Glutamatergic neuron (in vitro differentiated cells): ENCODE measurements at places on chromosomes 2 and 18. TPM values are rescaled to one million over a fixed set of nuclear protein-coding genes. Genes with fewer than 3 reads are reported as not detected.

GRCh38 chr2:137049518-137049917 lies 284.2 kb downstream of the THSD7B start:
- DNase-seq, result no peak

The CTIF gene
- 137 TPM for total RNA-seq

DNA sequence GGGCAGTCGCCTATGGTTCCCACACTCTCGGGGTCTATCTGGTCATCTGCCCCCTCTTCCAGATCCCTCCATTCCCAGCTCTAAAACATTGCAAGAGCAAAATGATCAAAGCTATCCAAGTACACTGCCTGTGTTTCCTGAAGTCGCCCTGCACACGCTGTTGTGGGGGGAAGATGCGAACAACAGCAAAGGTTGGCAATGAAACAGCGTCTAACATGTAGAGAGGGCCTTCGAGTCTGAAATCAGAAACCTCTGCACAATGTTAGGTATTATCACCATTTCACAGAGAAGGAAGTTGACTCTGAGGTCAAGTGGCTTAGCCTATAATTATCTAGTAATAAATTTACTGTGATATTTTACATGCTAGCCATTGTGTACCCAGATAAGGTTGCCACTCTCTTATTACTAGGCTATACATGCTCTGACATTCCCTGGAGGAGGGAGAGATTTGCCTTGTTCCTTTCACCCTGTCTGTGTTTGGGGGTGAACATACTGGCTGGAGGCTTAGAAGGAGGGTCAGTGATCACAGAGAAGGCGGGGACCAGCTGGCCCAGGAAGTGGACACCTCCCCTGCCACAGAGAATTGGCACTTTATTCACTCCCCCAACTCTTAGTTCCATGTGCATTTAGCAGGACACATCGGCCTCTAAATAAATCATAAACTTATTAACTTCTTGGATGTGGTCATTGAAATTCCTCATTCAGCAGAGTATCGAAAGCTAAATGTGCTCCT lies 36.8 kb downstream of the KCTD1 start:
- DNase-seq, result no peak

DNA sequence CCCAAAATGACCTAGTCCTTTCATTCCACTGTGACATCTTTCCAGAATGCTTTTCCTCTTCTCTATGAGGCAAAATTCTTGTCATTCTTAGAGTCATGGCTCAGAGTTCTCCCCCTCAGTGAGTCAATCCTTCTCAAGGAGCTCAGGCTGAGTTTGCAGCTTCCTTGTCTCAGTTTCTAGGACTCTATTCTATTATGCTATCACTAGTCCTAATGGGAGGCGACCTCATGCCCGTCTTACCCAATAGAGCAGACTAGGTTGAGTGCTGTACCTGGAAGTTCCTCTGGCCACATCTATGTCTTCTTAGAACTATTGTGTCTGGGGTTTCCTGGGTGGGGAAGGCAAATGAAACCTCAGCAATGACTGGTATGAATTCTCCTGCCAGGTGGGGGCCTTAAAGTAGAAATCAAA lies 51.5 kb downstream of the HAUS1 start:
- no peak for DNase-seq

DNA sequence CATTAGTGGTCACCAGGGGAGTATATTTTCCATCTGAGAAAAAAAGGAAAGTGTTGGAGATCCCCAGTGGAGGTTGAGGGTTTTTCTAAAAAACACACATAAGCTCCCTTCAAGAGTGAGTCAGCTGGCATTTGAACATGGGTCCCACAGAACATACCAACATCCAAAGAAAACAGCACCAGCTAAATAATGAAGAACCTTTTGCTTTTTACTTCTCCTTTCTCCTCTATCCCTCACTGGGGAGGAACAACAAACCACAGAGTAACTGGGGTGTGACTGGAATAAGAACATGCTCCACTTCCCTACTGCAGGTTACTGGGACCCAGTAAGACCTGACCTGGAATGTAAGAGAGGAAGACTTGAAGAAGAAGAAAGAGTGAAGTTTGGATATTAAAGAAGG lies 56.5 kb upstream of the RAPH1 start:
- DNase-seq, result no peak

GRCh38 chr2:188529710-188530109 lies 238.0 kb downstream of the GULP1 start:
- no peak for DNase-seq

- no peak for DNase-seq
Observed at GRCh38 chr2:24883946-24884345, 36.1 kb downstream of the ADCY3 start.

The PPIL3 gene
- 44.9 TPM for total RNA-seq

The CPS1 gene
- total RNA-seq, result 31.1 TPM

DNA sequence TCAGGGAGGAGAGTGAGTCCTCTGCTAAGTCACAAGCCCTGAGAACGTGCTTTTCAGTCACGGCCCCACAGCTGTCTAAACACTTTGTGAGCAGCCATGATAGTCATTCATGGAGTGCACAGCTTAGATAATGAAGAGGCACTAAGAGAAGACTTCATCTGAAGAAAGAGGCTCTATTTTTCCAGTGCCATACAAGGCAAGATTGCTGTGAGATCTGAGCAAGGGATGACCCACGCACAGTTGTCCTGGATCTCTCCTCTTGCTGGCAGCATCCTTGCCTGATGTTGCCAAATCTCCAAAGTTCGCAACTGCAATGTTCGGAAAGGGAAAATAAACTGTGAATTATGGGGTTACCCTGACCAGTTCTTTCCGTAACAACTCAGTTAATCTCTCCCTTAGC lies 418.7 kb downstream of the MEIS1 start:
- no peak for DNase-seq

The CD207 gene
- total RNA-seq, result 0.51 TPM

GRCh38 chr2:215299337-215299859 lies 12.5 kb upstream of the ATIC start:
- DNase-seq, result no peak

GRCh38 chr18:50396005-50396660 lies 21.3 kb downstream of the SKA1 start:
- DNase-seq, result no peak

DNA sequence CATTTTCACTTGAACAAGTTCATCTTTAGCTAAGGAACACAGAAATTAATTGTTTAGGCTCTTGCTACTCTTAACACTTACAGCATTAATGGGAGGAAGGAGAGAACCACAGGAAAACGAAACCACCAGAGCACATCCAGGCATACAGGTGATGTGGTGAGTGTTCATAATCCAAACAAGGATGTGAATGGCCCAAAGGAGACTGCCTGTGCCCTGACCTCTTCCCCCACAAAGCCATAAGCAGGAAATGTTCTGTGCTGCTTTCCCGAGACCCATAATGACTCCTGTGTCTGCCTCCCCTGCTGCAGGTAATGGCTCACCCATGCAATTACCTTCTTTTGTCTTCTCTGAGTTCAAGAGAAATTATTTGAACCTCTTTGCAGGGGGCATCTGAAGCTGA lies 295.9 kb upstream of the LINC00305 start:
- DNase-seq, result no peak

- no peak for DNase-seq
Observed at GRCh38 chr18:46466234-46467160, 190.5 kb downstream of the LOXHD1 start.

The CREG2 gene
- total RNA-seq, result 1.3 TPM

GRCh38 chr18:44889111-44889510 lies 208.4 kb downstream of the SETBP1 start:
- no peak for DNase-seq

The CCDC74A gene
- 0.54 TPM for total RNA-seq

The CXCR1 gene
- not detected for total RNA-seq

The TRIM43 gene
- total RNA-seq, result 2.3 TPM

GRCh38 chr18:62105376-62105775 lies 81.5 kb downstream of the PIGN start:
- DNase-seq, result no peak

The ZNF396 gene
- total RNA-seq, result 2.1 TPM

The RTP5 gene
- total RNA-seq, result not detected

GRCh38 chr2:96934182-96934495 lies 52.2 kb downstream of the FAM178B start:
- no peak for DNase-seq

DNA sequence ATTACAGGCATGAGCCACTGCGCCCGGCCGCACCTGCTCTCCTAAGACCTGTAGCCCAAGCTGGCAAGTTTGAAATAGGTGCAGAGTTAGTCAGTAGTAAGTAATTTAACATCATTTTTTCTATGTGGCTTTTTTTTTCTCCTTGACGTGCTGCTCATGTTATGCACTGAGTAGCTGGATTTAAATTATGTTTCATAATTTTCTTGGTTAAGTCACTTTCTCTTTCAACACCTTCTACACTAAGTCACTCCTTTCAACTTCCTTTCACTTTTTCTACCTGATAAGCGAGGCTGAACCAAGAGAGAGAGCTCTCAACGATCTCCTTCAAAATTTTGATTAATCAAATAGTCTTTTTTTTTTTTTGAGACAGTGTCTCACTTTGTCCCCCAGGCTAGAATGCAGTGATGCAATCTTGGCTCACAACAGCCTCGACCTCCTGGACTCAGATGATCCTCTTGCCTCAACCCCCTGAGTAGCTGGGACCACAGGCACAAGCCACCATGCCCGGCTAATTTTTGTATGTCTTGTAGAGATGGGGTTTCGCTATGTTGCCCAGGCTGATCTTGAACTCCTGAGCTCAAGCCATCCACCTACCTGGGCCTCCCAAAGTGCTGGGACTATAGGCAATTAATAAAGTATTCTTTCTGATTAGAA lies 13.1 kb downstream of the CASP8 start:
- no peak for DNase-seq

- no peak for DNase-seq
Observed at GRCh38 chr2:229920011-229920641, 1.7 kb downstream of the TRIP12 start.

The CCDC102B gene
- total RNA-seq, result 8.1 TPM

GRCh38 chr18:57063601-57064103 lies 83.2 kb upstream of the BOD1L2 start:
- DNase-seq, result no peak

DNA sequence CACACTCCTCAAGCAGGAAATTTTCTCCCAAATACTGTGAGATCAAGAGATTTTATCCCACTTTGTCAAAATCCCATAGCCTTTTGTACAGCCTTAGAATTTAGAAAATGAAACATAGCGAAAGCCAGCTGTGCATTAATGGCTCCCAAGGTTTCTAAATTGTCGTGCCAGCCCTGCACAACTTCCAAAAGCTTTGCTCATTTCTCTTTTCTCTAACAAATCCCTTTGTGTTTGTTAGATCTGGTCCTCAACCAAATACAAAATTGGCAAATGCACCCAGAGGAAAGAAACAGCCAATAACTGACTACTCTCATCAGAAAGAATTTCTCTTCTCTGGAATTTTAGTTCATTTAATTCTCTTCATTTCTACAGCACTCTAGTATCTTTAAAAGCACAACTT lies 361.1 kb downstream of the INSIG2 start:
- no peak for DNase-seq

The CDH19 gene
- total RNA-seq, result not detected

- no peak for DNase-seq
Observed at GRCh38 chr2:78065366-78065765, 543.2 kb upstream of the LRRTM4 start.

The MITD1 gene
- total RNA-seq, result 18.6 TPM

The EMX1 gene
- 0.54 TPM for total RNA-seq

DNA sequence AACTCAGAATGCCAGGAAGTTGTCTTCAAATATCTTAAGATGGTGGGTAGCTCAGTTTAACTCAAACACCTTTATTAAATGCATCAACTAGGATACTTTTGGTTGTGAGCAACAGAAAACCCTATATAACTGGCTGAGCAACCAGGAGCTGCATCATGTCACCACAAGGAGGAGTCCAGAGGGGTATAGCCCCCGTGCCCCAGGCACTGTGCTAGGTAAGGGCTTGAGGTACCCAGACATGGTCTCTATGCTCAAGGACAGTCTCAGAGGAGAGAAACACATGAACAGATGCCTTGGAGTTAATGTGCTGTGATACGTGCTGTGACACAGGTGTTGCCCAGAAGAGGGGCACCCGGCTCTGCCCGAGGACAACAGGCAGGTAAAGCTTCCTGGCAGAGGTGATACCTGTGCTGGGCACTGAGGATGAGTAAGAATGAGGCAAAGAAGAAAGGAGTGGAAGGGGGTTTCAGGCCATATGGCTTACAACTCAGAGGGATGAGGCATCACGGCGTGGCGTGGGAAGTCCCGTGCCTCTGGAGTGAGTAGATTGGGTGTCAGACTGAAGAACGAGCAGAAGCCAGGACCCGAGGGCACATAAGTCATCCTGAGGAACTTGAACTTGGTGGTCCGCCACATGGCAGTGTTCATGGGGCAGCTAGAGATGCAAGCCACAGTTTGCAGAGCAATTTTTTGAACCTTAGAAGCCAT lies 32.0 kb upstream of the CAB39 start:
- DNase-seq, result no peak

DNA sequence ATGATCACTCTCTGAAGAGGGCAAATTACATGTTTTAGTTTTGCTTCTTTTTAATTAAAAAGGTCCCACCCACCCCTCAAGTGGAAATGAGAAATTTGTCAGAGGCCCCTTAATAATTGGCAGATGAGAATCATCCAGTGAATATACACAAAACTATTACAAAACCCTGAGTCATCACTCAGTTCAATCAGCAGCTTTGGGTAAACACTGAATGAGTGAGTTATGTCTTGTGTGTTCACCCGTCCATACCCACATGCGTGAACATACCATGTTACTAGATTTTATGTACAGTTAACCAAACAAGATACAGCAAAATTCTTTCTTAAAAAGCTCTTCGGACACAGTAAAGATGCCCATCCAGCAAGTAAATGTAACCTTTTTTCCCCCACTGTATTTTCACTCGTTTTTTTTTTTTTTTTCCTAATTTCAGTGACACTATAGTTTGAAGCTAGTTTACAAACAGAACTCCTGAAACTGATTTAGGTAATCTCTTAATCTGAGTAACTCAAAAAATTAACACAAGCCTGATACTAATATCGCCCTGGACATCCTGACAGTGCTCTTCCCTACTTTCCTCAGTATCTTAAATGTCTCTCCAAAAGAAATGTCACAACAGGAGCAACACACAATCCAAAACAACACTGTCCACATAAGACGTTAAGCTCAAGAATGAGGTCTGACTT lies 1.4 kb downstream of the PSME4 start:
- no peak for DNase-seq

The HOXD13 gene
- total RNA-seq, result 0.17 TPM

The GALNT14 gene
- total RNA-seq, result 14.4 TPM

- no peak for DNase-seq
Observed at GRCh38 chr2:106890606-106891005, 4.6 kb upstream of the ST6GAL2 start.
